ENCODE measurements at places on chromosomes 5 and 9.

- no peak for DNase-seq
These were observed 25.1 kb upstream of the UBE2QL1 start for GRCh38 chr5:6423327-6424109.

- DNase-seq, result no peak
These were observed 106.6 kb downstream of the SIL1 start for GRCh38 chr5:139091439-139092156.

DNA sequence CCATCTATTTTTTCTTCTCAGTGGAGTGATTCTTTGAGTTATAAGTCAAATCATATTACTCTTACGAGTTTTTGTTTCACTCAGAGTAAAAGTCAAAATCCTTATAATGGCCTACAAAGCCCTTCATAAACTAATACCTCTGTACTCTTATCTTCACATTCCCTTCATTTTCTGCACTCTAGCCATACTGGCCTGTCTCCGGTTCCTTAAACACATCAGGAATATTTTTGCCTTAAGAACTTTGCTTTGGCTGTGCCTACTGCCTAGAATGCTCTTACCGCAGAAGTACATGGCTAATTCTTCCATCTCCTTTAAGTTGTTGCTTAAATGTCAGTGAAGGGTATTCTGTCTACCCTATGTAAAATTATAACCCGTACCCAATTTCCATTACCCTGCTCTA is 132.9 kb upstream of the GRHPR start:
- no peak for DNase-seq

DNA sequence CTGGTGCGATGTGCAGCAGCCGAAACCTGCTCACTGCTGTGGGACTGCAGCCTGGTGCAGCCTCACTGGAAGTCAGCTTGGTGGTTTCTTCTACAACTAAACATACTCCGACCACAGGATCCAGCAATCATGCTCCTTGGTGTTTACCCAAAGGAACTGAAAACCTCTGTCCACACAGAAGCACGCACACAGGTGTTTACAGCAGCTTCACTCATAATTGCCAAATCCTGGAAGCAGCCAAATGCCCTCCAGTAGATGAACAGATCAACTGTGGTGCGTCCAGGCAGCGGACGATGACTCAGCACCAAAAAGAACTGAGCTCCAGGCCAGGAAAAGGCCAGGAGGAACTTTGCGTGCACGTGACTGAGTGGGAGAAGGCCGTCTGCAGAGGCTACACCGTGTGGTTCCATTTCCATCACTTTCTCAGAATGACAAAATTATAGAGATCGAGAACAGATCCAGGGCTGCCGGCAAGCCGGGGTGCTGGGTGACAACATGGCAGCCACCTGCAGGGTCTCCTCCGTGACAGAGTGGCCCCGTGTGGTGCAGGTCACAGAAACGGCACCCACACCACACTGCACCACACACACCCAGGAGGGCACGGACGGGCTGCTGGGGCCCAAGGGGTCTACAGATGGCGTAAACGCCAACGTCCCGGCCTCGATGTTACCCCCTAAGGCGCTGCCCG is 23.1 kb upstream of the NSMF start:
- DNase-seq, result no peak

GRCh38 chr9:137320555-137321384 is 18.7 kb upstream of the NRARP start:
- peak; percentile 18 for DNase-seq

GRCh38 chr9:102049586-102050246 is 311.3 kb upstream of the GRIN3A start:
- DNase-seq, result no peak

DNA sequence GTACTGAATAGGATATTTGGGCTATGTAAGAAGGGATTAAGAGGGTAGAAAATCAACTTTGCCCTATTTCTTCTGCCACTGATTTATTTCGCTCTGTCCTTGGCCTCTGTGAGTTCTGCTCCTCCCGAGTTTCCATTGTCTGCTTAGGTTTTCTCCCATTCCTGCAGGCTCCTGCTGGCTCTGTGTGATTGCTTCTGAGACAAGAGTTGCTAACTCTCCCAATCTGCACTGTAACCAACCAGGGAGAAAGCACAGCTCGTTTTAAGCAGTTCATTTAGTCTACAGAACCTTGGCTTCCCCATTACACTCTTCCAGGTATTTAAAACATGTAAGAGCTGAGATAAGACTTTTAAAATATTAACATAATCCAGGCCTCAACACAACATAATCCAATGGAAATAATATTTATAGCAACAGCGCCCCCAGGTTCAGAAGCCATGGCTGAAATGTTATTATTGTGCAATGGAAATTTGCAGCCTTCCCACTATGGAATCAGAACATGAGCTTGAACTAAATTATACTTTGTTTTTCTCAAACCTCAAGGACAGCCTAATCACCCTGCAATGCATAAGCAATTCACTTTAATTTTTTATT is 203.5 kb downstream of the ERCC6L2 start:
- DNase-seq, result no peak

- no peak for DNase-seq
These were observed 589.5 kb downstream of the GABRG2 start for GRCh38 chr5:162657076-162657475.

GRCh38 chr9:99103901-99104458 is 933 bp upstream of the TGFBR1 start:
- DNase-seq, result no peak

DNA sequence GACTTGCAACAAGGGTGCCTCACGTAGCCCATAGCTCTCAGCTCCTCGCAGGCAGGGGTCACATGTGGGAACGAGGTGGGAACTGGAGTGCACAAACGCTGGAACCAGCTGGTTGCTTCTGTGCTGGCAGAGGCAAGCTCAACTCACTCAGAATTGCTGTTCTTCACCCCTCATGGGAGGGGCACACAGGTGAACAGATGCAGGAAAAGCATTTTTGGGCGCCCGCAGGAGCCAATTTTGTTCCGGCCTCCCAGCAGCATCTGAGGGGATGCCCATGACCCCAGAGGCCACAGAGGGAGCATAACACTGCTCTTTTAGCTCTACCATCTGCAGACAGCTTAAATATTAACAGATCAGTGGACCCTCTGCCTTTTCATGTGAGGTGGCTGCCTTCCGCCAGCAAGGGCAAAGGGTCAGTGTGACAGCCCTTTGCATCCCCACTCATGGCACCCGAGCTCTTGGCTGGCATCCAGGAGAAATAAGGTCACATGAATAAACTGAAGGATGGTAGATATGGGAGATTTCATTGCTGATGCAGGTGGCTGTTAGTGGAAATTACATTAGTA is 196.2 kb downstream of the SLCO4C1 start:
- no peak for DNase-seq

- DNase-seq, result no peak
These were observed 80.8 kb downstream of the SNCAIP start for GRCh38 chr5:122392824-122393223.

GRCh38 chr5:59759600-59760351 is 133.8 kb downstream of the PDE4D start:
- DNase-seq, result no peak

GRCh38 chr9:34370970-34371880 is 5.5 kb downstream of the MYORG start:
- DNase-seq, result peak; percentile 10

DNA sequence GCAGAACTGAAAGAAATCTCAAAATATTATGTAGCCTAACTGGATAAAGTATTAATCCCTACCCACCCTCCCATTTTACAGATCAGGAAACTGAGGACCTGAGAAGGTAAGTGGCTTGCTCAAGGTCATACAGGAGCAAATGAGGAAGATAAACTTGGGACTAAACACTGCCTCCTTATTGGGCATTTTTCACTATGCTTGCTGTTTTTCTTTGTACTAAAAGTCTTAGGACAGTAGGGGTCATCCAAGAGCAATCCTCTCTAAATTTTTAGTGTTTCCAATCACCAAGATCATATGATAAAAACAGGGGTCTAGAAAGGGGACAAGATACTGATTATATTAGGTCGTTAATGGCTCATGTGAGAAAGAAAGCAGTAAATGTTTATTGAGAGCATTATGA is 80.8 kb downstream of the RORB start:
- no peak for DNase-seq

- DNase-seq, result no peak
These were observed 10.9 kb upstream of the FRMPD1 start for GRCh38 chr9:37639841-37640240.

- DNase-seq, result no peak
These were observed 79.8 kb downstream of the TENT4A start for GRCh38 chr5:6792911-6793471.

- DNase-seq, result no peak
These were observed 225.8 kb downstream of the PAX5 start for GRCh38 chr9:36808251-36808650.

DNA sequence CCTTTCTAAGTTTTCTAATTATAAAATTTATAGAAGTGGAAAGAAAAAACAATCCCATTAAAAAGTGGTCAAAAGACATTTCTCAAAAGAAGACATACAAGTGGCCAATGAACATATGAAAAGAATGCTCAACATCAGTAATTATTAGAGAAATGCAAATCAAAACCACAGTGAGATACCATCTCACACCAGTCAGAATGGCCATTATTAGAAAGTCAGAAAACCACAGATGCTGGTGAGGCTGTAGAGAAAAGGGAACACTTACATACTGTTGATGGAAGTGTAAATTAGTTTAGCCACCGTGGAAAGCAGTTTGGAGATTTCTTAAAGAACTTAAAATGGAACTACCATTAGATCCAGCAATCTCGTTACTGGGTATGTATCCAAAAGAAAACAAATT is 23.7 kb upstream of the PLPP1 start:
- no peak for DNase-seq

DNA sequence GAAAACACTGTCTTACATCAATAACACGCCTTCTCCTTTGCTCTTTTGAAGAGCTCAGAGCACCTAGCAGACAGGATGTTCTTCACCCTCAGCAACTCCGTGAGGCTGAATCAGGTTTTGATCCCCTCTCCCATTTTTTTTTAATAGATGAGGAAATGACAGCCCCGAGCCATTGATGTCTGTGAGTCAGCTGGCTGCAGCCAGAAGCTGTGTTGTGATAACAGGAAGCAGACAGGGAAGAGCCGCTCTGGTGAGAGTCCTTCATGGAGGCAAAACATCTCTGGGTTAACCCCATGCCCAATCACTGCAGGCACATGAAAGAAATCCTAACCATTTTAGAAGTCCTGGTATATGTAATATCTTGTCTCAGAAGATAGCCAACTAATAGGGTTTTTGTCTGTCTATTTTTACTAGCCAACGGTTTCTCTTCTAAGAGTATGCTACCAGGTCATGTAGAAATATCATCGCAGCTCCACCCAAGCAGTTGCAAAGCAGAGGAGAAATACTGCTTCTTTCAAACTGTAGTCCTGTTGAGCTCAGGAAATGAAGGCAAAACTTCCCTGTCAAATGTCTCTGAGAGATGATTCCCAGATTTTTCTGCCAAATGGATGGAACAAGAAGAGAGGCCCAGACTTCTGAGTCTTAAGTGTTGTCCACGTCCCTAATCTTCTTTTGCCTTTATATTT is 568.9 kb downstream of the CCDC171 start:
- no peak for DNase-seq

DNA sequence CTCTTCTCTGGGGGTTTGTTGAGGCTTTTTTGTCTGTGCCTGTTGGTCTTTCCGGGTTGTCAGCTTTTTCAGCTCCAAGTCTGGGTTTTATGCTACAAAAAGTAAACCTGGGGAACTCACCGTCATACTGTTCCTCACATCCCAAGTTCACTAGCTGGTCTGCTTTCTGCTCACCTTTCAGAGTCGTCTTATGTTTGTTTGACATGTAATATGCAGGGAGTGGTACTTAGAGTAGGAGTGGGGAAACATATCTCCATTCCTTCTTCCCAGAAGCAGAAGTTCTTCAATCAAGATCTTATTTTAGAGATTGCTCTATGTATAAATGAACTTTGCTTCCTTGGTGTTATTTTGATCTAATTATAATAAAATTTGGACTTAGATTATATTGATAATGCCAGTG is 41.7 kb upstream of the DHFR start:
- DNase-seq, result no peak

GRCh38 chr5:54795284-54795683 is 190.1 kb downstream of the ESM1 start:
- no peak for DNase-seq

Measured in CD4-positive, alpha-beta T cell treated with Interleukin-2 at 100 ng/mL for 4 hours (primary cell).